ENCODE measurements at places on chromosomes 4 and X.
A peak's percentile ranks its signal among the peaks of the same experiment; 100 is the strongest.

- no peak for DNase-seq
Measured at GRCh38 chr4:2733001-2733843, 22.9 kb downstream of the TNIP2 start.

DNA sequence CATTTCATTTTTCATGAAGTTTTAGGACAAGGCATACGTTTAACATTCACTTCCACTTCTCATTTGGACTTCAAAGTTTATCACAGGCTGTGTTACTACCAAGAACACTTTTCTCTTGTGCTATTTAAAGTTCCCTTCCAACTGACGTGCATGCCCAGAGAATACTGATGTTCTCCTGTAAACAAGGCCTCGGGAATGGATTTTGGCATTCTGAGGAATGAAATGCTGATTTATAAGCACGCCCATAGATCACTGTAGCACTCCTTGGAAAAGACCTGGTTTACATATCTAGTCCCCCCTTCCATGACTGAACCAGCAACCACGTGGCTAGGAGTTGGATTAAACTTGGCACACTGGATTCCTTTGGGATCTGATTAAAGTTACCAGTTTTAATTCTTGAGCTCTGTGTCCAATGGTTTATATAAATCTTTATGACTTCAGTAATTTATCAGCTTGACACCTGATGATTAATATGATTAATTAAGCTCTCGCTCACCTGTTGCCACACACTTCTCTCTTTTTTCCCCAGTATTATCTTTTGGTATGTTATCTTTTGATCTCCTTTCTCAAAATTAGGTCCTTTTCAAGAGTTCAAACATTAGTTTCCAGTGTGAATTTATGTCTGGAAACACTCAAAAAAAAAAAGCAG lies 122.4 kb upstream of the HAND2 start:
- DNase-seq: no peak

- DNase-seq: no peak
Measured at GRCh38 chrX:63250253-63250868, 100.8 kb downstream of the SPIN4 start.

DNA sequence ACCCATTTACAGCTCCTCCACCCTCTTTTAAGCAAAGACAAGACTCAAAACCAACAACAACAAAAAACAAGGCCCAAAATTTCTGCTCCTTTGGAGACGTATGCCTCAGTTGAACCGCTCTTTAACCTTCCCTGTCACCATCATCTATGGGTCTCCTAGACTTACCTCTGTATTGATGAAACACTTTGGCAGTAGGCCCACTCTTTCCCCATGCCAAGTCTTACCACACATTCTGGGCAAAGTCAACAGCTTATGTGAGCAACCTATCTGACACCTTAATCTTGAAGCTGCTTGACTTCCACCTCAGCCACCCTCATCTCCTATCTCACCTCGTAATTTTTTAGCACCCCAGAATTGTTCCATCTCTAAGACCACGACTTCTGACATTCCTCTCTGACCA lies 99.7 kb upstream of the CXorf66 start:
- no peak for DNase-seq

DNA sequence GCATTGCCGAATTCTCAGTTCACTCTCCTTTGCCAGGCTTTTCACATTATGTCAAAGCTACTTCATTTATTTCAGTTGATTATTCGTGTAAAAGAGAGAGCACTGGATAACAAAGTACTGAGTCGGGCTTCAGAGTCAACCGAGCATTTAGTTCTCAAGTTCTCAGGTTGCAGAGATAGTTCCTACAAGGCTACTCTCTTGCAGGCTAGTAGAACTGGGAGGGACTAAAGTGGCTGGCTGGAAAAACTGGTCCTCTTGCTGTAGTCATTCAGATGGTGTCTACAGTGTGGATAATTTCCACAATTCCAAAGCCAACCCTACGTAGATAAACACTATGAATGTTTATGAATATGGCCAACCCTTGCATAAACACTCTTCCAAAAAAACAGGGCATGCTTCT lies 4.6 kb upstream of the CCNG2 start:
- no peak for DNase-seq

DNA sequence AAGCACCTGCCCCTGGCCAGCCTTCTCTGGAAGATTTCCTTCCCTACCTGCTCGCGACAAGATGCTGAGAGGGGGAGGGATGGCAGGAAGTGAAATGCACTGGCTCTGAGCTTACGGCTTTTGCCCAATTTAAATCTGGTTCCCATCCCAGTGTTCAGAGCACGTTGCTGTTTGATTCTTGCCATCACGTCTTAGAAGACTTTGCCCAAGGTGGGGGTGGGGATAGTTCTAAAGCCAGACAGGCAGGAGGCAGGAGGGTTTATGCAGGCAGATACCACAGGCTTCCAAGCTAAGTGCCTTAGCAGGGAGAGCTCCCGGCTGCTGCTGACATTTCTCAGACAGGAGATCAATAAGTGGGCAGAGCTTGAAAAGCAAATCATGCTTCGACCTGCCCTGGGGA lies 393.9 kb downstream of the MID1IP1 start:
- DNase-seq: peak; percentile 15

DNA sequence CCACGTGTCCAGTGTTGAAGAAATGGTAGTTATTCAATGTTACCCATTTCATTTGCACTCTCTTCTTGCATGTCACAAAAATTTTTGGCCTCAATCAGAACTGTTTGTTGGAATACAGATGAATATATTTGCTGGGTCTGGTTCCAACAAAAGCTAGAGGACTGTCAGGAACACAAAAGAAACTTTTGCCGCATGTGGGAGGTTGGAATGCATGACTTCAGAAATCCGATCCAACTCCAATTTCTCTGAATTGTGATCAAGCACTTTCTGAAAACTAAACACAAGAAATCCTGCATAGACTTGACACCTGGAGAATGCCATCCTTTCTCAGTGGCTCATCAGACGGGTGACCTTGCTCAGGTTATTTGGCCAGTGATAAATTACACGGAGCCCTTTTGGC lies 15.4 kb downstream of the SETD7 start:
- no peak for DNase-seq

DNA sequence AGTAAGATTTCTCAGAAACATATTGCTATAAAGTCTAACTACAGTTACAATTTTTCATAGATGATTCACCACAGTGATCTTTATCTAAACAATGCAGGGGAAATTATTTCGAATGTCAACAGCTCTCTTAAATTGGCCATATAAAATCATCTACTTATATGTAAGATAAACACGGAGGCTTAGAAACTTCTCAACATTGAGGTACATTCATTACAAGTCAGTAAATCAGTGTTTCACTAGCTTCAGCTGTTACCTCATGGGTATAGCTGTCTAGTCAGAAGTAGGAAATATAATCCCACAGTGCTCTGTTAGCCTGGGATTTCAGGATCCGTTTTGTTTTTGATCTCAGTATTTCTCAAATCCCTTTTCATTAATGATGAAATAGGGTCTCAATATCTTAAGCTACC lies 43.2 kb downstream of the PCDH7 start:
- DNase-seq: no peak

- DNase-seq: no peak
Measured at GRCh38 chrX:120457766-120458180, 11.3 kb downstream of the LAMP2 start.

DNA sequence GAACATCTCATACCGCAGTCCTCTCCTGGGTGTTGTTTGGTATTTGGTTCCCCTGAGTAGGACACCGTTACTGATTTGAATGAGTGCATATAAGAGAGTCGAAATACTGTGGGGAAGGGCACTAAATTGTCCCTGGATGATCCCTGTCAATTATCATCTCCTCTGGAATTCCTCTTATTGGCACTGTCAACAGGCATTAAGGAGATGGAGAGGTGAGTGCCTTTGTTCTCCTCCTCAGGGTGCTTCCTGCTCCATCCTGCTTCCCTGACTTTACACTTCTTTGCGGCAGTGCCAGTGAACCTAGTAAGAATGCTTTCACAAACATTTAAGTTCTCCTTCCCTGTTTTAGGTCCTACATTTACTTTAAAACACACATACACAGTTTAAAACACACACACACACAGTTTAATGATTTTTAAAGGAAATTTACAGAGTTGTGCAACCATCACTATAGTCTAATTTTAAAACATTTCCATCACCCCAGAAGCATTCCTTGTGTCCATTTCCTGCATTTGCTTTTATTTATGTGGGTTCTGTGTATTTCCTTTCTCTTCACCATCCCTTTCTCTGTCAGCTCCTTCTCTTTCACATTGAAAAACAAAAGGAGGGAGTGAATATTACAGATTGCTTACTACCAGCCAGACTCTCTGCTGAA lies 20.9 kb upstream of the ZRSR2 start:
- DNase-seq: no peak

DNA sequence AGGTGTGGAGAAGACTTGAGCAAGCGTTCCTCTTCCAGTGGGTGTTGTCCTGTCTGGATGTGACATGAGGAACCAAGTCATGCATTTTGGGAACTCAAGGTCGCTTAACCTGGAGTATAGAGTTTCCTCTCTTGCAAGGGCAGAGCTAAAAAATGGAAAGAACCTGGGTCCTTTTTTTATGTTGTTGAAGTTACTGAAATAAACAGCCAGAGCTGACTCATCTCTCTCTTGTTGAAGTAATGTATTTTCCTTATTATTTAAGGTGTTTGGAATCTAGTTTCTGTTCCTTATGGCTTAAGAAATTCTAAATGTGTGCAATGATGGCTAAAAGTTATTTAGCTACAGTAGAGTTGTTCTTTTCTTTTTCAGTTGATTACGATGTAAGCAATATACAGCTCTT lies 314.5 kb downstream of the CAMK2D start:
- DNase-seq: no peak

Data from dorsolateral prefrontal cortex (tissue), 122 donors.